ENCODE measurements at places on chromosomes 1 and 21.

DNA sequence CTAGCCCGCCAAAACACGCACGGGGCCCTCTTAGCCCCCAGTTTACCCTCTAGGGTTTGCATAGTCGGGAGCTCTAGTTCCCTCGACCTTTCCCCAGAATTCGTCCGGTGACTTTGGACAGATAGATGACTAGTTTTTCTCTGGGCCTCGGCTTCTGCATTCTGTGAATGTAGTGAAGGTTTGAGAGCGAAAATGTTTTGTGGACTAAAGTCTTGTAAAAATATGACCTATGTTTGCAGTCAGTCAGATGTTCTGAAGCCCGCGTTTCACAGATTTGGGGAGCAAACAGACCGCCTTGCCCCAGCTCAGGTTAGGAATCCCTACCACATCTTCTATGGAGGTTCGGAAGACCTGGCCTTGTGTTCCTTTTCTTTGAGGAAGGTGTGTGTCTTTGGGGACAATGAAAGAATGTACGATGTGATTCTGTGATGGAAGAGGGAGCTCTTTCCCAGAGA, 401 bp downstream of the UQCRH start:
- DNase-seq: peak; percentile 9

- peak; percentile 27 for DNase-seq
Observed at GRCh38 chr1:100458661-100459357, 79.1 kb upstream of the GPR88 start.

- DNase-seq: no peak
Observed at GRCh38 chr1:210373628-210373877, 44.9 kb downstream of the HHAT start.

GRCh38 chr1:77841574-77841973, 46.9 kb upstream of the NEXN start:
- DNase-seq: no peak

DNA sequence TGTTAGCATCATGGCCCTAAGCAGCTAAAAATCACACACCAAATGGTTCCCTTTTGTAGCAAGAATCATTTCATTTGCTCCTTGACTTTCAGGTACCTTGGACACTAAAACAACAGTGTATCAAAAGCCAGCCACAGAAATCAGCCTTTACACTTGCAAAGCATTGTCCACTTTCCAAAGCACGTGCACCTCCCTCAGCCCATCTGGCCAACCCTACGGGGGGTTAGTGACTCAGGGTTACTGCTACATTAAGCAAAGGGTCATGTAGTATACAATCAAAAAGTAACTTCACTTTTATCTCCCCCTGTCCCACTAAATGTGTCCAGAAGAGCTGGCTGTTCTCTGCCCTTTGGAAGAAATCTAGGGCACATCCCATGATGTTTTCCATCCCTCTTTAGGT, 149.7 kb downstream of the HIVEP3 start:
- DNase-seq: no peak

- DNase-seq: no peak
Observed at GRCh38 chr1:168643152-168643551, 66.7 kb downstream of the XCL1 start.

- DNase-seq: no peak
Observed at GRCh38 chr1:36093226-36093625, 4.5 kb downstream of the ADPRS start.

GRCh38 chr21:38920631-38921398, 115.1 kb downstream of the ETS2 start:
- no peak for DNase-seq

GRCh38 chr1:43098200-43098599, 73.9 kb downstream of the EBNA1BP2 start:
- DNase-seq: no peak

- no peak for DNase-seq
Observed at GRCh38 chr1:204797401-204797800, 73.3 kb upstream of the NFASC start.

DNA sequence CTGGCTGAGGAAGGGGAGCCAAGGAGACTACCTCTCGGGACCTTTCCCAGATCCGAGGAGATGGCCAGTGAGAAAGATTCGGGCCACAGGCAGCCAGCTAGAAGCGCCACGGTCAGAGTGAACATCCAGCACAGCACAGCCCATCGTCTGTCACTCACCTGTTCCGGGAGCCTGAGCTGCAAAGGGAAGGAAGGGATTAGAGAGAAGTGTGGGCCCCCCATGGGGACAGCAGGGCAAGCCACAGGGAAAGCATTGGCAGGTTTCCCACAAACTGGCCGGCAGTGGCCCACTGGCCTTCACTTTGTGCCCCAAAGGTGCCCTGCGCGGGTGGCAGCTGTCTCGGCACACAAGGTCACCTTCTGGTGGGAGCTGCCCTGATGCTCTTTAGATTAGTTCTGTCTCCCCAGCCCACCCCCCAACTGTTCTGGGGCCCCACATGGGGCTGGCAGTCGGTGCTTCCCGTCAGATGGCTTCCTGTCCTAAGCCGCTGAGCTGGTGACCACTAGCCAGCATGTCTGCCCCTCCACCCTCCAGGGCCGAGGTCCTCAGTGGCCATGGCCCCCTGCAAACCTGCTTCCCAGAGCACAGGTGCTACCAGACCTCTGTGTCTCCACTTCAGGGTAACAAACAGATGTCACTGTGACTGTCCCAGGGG, 56.7 kb downstream of the LACTBL1 start:
- no peak for DNase-seq

- no peak for DNase-seq
Observed at GRCh38 chr1:82778612-82779011, 977.9 kb downstream of the ADGRL2 start.

GRCh38 chr1:81921344-81921743, 120.6 kb downstream of the ADGRL2 start:
- DNase-seq: no peak
